ENCODE measurements at places on chromosomes 3 and 15.

- no peak for DNase-seq
Measured at GRCh38 chr15:26630857-26631256, 142.0 kb downstream of the GABRB3 start.

GRCh38 chr3:106068795-106069194 is 200.0 kb upstream of the CBLB start:
- DNase-seq, result no peak

DNA sequence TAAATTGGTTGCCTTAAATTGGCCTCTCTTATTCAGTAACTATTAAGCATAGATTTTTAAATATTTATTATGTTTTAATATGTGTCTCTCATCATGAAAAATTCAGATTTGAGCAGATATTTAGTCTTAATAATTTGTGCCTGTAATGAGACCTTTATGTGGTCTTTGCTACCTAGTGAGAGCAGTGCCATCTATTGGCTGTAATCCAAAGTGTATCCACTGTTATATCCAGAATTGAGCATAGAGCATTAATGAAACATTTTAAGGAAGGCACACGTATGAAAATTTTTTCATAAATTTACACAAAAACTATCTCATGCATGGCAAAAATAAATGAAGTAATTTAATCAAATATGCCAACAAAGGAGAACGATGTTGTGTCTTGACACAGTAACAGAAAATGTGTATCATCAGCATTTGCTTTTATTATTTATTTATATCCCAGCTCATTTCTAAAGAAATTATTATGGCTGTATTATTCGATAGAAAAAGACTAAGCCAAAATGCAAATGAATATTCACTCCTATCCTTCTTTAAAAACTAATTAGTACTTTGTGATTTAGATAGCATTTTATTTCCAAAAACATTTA is 203.5 kb downstream of the RSRC1 start:
- no peak for DNase-seq

GRCh38 chr15:92226020-92226612 is 167.6 kb upstream of the ST8SIA2 start:
- no peak for DNase-seq

DNA sequence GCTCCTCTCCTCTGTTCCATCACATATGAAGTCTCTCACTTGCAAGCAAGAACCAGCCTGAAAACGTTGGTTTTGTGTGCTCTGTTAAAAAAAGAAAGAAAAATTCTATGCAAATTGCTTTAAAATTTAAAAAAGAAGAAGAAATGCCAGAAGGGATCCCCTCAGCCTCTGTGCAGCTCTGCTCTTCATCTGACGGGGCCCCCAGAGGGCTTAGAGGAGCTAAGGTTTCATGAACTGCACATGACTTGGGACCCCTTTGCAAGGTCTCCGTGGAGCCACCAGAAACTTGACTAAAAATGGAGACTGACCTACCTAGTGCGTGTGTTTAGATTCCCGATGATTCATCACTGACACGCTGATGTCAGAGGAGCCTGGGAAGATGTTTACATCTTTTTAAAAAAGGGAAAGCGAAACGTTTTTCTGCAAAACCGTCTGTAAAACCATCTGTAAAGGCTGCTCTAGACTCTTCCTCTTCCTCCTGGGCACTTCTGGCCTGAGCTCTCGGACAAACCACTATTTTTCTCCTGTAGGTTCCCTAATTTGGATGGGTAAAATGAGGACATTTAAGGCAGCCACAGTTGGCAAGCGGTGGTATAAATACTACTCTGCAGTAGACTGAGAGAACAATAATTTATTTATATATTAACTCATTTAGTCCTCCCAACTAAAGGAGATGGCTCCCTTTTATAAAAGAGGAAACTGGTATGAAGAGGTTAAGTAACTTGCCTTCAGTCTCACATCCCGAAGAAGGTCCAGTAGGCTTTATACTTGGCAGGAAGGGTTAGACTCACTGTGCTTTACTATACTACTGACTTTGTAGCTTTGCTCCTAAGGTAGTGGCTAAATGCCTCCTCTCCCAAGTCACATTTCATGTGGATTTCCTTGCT is 67.2 kb upstream of the POLG start:
- DNase-seq, result no peak

GRCh38 chr3:35641920-35642527 is 2.7 kb downstream of the ARPP21 start:
- no peak for DNase-seq

- DNase-seq, result peak; percentile 63
Measured at GRCh38 chr15:77419836-77420609, at the start of gene PEAK1. PEAK1 (minus strand) TSS chr15:77420104; CDS start chr15:77181926, 238,178 bp downstream.

GRCh38 chr3:81443457-81443782 is 318.0 kb downstream of the GBE1 start:
- DNase-seq, result no peak

DNA sequence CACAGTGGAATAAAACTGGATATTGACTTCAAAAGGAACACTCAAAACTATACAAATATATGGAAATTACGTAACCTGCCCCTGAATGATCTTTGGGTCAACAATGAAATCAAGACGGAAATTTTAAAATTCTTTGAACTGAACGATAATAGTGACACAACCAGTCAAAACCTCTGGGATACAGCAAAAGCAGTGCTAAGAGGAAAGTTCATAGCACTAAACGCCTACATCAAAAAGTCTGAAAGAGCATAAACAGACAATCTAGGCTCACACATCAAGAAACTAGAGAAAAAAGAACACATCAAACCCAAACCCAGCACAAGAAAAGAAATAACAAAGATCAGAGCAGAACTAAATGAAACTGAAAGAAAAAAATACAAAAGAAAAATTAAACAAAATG is 46.6 kb downstream of the DNAAF4 start:
- no peak for DNase-seq

- no peak for DNase-seq
Measured at GRCh38 chr3:177795859-177796258, 598.6 kb upstream of the TBL1XR1 start.

- DNase-seq, result no peak
Measured at GRCh38 chr3:148778926-148779325, 48.7 kb upstream of the CPB1 start.

DNA sequence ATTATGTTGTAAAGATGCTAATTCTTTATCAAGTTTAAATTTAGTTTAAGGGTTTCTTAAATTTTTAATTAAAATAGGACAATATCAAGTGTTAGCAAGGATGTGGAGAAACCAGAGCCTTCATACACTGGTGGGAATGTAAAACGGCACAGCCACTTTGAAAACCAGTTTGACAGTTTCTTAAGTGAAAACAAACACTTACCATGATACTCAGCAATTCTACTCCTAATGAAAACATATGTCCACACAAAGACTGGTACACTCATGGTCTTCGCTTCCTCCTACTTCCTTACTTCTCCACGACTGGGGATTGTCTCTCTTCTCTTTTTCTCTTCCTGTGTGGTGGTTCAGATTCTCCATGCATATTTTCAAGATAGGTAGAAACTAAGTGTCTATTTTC is 9.2 kb downstream of the SKIC8 start:
- DNase-seq, result no peak

DNA sequence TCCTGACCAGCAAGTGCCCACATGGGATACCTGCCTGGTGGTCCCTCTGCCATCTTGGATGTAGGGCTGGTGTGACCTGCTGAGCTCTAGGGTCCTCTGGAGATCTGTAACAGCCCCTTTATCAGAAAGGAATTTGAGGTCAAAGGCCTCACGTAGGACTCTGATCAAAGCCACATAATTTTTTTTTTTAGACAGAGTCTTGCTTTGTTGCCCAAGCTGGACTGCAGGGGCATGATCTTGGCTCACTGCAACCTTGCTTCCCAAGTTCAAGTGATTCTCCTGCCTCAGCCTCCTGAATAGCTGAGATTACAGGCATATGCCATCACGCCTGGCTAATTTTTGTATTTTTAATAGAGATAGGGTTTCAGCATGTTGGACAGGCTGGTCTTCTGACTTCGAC is 9.5 kb downstream of the ITGB5 start:
- no peak for DNase-seq

GRCh38 chr3:59304296-59304695 is 254.5 kb upstream of the CFAP20DC start:
- no peak for DNase-seq

GRCh38 chr15:69116391-69116790 is 44.0 kb upstream of the GLCE start:
- no peak for DNase-seq

DNA sequence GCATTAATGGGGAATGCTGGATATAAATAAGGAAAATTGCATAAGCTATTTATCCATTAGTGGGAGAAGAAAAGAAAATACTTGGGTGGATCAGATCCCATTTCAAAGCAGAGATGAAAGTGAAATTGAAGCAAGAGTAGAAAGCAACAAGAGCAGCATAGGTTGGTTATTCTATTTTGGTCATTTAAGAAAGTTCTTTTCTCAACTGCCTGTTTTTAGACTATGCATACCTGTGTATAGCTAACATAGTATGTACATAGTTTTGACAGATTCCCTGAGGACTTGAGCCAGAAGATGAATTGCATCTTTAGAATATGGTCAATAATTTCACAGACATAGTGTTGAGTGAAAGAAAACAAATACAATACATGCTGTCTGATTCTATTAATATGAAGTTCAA is 29.0 kb upstream of the DENND4A start:
- DNase-seq, result no peak

GRCh38 chr15:35606450-35606779 is 60.5 kb upstream of the DPH6 start:
- no peak for DNase-seq

DNA sequence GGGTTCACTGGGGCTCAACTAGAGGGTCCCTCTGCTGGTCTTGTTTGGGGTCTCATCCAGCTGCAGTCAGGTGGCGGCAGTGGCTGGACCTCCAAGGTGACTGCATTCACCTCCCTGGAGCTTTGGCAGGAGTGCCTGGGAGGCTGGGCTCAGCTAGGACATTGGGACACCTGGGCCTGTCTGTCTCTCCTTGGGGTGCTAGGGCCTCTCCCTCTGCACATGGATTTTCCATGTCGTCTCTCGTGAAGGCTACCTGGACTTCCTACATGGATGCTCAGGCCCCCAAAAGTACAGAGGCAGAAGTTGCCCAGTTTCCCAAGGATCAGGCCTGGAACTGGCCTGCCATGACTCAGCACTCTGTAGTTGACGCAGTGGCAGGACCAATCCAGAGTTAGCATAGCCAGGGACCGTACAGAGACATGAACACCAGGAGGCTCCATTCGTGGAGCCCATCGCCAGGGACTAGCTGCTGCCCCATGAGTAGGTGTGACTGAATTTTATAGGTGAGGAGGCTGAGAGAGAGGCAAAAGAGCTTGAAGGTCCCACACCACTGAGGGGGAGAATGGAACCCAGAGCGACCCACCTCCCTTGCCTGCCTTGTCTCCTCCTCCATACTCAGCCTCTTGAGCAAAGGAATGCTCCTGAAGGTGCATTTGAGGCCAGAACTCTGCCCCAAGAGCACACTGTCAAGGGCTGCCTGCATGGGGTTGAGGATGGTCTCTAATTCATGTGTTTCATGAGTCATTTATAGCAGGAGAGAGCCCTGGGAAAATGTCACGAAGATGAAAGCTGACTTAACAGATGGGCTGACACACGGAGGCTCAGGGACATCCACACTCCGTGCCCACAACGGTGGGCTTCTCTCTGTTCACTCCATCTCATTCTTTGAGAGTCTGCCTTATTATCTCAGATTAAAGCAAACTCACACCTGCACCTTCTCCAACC is 13.0 kb upstream of the ALDH1A3 start:
- DNase-seq, result no peak

GRCh38 chr3:64109438-64109837 is 86.1 kb upstream of the PSMD6 start:
- DNase-seq, result peak; percentile 75

- no peak for DNase-seq
Measured at GRCh38 chr3:25427155-25427554, 908 bp upstream of the RARB start.

DNA sequence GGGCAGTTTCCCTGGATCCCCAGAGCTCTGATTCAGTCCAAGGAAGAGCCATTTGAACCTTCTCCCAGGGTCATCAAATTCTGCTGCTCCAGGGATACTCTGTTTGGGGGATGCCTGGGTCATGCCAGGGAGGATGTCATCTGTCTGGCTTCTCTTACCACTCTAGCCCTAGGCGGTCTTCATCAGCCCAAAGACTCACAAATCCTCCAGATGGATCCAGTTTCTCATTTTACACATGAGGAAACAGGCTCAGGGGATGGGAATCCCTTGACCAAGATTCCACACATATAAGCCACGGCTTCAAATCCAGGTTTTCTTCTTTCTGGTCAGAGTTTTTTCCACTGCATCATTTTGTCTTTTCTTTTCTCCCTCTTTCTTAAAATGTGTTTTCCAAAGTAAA is 36.7 kb downstream of the SLC28A1 start:
- DNase-seq, result no peak

DNA sequence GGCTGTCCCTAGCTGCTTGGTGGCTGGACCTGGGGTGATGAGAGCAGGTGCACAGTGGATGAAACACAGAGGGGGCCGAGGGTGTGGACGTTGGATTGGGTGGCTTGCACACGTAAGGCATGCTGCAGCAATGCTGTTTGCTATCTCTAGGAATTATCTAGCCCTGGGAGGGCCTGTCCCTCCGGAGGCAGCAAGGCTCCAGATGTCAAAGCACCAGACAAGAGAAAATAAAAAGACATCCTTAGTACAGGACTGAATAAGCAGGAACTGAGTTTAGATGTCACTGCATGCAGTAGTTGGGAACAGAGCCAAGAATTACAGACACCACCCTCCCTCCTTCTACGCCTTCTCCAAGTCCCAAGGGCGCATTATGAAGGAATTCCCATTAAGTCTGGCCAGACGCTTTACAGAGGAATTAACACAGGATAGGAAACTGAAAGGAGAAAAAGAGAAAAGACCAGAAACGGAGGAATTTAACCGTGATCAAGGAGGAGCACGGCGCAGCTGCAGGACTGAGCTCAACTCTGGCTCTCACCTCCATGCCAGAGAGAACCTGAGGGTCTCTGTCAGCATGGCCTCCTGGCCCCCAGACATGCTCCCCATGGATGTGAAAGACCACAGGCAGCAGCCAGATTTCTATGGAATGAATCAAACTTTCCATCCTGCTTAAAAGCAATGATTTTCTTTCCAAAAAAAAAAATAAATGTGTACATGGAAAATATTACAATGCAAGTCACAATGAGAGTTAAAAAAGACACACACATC is 13.8 kb downstream of the ATP10A start:
- no peak for DNase-seq

- no peak for DNase-seq
Measured at GRCh38 chr3:71517271-71517791, 66.2 kb downstream of the FOXP1 start.

GRCh38 chr3:58217209-58217811 is 6.5 kb upstream of the DNASE1L3 start:
- peak; percentile 49 for DNase-seq

DNA sequence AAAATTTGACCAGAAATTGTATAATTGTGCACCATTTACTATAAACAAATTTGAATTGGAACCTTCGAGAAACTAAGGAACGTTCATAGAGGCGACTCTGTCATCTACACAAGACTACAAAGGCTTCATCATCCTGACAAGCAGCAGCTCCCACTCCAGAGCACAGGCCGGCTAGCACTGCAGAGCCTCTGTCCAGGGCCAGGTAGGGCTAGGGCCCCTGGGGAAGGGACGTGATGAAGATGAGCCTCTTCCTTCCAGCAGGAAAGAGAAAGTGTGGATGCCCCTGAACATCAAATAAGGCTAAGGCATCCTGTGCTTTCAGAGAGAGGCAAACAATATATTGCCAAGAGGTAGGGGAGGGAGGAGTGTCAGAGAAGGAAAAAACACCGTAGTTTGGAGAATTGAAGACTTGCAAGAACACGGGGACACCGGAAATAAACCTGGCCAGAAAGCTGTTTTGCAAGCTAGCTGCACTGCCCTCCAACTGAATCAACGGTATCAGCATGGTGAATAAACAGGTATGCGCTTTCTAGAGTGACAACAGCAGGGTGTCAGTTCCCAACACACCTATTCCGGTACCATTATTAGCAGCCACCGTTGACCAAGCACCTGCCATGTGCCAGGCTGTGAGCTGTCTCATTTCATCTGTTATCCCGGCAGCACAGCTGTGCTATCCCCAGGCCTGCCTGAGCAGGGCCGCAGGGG is 12.4 kb downstream of the XXYLT1 start:
- no peak for DNase-seq

Data from hypothalamus (tissue), 51 donors.